Activated T-cell treated with anti-CD3 and anti-CD28 coated beads for 4 hours (primary cell): ENCODE measurements at places on chromosomes 6 and 20.

DNA sequence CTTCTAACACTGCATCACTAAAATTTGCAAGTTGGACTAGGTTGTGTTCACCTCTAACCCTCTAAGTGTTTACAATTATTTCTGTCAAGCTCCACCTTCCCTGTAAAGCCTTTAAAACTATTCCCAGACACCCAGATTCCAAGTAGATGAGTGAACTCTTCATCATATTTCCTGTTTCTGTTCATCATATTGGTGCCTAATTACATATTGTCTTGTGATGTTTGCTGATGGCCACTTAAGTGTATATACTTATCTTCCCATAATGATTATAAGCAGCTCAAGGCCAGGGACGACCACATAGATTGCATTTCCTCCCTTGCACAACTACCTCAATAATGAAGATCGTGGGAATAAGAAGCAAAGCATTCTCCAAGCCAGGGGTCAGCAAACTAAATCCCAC is 16.8 kb downstream of the TNFRSF21 start:
- DNase-seq, result no peak

DNA sequence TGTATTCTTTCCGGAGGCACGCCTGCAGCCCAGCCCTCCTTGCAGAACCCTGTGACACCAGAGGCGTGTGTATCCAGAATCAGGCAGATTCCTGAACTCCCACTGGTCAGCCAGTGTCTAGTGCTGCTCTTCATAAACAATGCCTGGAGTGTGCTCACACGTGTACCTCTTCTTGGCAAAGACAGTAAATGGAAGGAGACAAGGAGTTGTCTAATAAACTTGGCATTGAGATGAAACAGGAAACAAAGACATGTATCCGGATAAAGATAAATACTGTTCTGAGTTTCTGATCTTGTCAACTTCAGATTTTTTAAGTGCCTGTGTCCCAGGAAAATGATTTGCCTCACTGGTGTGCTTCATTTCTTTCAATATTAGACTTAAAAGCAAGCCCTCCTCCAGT is 1.7 kb downstream of the RPS6KA2 start:
- no peak for DNase-seq

- DNase-seq, result no peak
These were observed 46.8 kb downstream of the SNX5 start for GRCh38 chr20:17921774-17922173.

- no peak for DNase-seq
These were observed 690.7 kb downstream of the DOK5 start for GRCh38 chr20:55166063-55166462.

- no peak for DNase-seq
These were observed 119.9 kb upstream of the PRND start for GRCh38 chr20:4601630-4602296.

- peak; percentile 36 for DNase-seq
These were observed 3.0 kb upstream of the GOPC start for GRCh38 chr6:117605169-117605826.

GRCh38 chr20:3452690-3453089 is 18.1 kb upstream of the ATRN start:
- DNase-seq, result no peak

DNA sequence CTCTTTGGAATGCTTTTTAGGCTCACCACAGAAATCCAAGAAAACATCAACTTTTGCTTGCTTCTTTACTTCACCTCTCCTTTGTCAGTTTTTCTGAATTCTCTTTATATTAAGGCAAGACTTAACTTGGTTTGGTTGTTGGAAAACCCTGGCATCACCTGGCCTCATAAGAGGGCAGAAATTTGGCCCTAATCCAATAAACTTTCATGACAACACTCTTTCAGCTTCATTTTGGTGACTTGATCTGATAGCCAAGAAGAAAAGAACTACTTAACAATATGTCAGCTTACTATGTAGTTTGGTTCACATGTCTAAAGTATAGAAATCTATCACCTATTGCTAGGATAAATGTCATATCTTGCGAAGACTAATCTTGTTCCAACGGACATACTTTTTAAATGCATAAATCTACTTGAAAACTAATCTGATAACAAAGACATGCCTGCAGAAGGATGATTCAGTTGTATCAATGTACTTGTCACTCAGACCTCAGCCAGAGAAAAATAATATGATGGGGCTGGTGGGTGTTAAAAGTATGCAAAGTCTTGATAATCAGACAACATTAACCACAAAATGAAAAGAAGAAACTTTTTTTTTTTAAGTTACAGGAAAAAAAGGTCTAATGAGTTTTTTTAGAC is 19.3 kb upstream of the HBS1L start:
- DNase-seq, result no peak

- DNase-seq, result no peak
These were observed 507.5 kb upstream of the SULF2 start for GRCh38 chr20:48292806-48293205.

DNA sequence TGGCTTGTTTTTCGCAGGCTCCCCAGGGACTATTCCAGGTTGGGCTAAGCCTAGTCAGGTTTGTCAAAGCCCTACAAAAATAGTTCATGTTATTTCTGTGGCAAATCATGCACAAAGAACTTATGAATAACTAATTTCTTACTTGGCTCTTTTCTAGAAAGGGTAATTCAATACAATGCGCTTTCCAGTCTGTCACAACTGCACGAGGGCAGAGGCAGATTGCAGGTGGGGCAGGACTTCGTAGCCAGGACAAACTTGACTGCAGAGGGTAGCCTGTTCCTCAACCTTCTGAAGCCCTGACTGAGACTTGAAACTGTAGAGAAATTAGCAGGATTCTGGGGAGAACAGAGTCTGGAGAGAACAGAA is 253.5 kb downstream of the QKI start:
- DNase-seq, result no peak

DNA sequence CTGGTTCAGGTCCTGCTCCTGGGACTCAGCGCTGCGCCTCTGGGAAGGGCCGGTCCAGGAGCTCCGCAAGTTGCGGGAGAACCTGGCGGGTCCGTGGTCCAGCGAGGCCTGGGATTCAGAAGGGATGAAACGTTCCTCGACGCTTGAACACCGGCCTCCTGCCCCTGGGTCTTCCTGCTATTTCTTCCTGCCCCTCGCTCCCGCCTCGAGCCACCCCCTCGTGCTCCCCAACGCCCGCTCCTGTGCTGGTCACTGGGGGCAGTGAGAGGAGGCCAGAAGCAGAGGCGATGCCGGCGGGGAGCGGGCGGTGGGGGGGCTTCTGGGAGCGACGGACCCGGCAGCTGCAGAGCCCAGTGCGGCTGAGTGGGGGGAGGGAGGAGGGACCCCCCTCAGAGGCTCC is 20.8 kb upstream of the KIF25 start:
- DNase-seq, result no peak

DNA sequence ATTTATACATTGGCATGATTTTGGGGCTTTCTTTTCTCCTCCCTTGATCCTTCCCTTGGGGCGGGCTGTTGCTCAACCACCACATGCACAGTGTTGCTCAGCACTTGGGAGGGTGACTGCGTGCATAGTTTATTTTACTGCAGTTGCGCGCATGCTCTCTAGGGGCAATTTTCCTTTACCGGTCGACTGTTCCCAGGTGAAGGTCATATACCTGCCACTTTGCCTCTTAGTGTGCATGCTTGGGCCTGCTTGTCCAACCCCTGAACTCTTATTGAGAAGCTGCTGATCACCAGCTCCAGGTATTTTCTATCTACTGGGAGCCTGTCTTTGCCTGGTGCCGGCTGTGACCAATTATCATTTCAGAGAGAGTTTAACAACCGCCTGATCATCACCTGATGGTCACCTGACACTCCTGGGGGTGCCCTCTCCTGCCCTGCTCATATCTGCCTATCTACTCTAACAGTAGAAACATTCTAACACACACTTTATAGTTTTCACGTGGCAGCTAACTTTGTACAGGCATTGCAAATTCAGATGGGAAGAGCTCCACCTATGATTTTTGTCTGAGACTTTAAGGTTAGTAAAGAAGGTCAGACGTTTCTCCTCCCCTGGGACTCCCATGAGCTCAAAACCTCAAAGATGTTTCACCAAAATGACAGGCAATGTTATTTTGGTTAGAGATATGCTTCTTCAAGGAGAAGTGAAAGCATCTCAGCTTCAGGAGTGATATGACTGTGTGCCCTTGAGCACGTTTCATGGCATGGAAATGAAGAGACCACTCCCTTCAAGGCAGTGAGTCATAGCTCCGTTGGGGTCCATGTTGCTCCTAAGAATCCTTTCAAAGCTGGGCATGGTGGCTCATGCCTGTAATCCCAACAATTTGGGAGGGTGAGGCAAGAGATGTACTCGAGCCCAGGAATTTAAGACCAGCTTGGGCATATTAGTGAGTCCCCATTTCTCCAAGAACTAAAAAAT is 227.5 kb upstream of the MYLIP start:
- no peak for DNase-seq

- DNase-seq, result no peak
These were observed 95.7 kb upstream of the BMP2 start for GRCh38 chr20:6671829-6672228.

DNA sequence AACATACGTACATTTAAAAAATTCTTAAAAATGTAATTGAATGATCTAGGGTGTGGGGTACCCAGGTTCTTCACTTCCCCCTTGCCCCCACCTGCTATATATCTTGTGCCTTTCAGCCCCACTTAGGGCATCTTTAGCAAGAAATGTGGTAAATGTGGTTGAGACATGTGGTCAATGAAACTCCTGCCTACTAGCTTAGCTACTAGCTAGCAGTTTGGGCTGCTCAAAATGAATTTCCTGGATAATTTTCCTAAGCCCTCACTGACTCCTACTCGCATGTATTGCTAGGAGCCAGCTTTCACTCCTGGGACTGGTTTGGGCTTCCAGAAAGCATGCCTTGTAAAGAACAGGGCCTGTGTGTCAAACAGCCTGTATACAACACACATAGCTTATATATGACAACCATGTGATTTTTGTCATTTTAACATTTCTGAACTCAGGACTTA is 257.3 kb downstream of the ATXN1 start:
- no peak for DNase-seq

GRCh38 chr6:157226761-157227160 is 96.6 kb downstream of the TMEM242 start:
- no peak for DNase-seq

DNA sequence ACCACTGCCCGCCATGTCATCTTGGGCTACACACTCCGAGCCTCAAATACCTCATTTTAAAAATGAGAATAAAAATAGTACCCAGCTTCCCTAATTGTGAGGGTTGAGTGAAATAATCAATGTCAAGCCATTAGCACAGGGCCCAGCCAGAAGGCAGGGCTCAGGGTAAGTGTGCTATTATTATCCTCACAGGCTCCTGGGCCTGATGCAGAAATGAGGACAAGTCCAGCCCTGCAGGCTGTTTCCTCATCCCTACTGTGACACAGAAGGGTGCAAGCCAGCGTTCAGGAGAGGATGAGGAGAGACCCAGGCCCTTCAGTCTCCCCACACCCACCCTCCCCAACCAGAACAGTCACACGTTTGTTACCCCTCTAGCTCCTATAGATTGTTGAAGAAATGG is 4.0 kb downstream of the DLK2 start:
- DNase-seq, result no peak

GRCh38 chr6:26025047-26025893 is 62.0 kb upstream of the HFE start:
- no peak for DNase-seq

GRCh38 chr6:127348028-127348661 is 4.7 kb upstream of the ECHDC1 start:
- DNase-seq, result no peak

DNA sequence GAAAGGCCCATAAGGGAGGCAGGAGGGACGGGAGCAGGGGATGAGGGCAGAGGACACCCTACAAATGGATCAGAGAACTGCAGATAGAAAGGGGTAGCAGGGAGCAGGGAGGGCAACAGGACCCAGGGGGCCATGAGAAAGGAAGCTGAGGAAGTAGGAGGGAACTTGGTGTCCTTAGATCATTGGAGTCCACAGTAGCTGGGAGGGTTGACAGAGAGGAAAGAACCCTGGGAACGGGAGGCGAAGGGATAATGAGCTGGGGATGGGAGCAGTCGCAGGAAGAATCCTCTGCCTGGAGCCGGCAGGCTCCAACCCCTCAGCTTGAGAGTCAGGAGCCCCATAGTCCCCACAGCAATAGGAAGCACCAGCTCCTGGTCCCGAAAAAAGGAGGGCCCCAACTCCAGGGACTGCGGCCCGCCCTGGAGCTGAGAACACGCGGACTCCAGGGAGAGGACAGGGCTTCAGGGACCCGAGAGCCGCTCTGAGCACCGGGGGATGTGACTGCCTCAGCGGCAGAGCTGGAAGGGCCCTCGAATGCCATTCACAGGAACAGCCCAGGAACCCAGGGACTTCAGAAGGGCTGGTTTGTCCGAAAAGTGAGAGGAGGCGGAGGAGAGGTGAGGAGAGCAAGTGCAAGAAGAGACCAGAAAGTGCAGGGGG is 32.7 kb downstream of the HLA-A start:
- DNase-seq, result no peak

- no peak for DNase-seq
These were observed 5.3 kb downstream of the CDKN1A start for GRCh38 chr6:36683656-36684446.

- DNase-seq, result no peak
These were observed 52.2 kb downstream of the JARID2 start for GRCh38 chr6:15297895-15298590.

DNA sequence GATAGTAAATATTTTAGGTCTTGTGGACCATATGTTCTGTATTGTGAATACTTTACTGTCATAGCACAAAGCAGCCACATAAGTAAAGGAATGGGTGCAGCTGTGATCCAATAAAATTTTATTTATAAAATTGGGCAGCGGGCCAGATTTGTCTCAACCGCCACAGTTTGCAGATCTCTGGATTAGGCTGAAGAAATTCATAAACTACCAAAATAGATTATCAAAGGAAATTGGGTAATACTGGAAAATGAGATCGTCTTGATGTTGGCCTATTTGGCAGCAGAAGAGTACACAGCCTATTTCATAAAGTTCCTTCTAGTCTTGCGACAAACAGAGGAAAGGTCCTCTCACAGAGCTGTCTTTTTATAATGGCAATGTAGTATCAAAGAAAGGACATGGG is 69.8 kb downstream of the DZANK1 start:
- no peak for DNase-seq

DNA sequence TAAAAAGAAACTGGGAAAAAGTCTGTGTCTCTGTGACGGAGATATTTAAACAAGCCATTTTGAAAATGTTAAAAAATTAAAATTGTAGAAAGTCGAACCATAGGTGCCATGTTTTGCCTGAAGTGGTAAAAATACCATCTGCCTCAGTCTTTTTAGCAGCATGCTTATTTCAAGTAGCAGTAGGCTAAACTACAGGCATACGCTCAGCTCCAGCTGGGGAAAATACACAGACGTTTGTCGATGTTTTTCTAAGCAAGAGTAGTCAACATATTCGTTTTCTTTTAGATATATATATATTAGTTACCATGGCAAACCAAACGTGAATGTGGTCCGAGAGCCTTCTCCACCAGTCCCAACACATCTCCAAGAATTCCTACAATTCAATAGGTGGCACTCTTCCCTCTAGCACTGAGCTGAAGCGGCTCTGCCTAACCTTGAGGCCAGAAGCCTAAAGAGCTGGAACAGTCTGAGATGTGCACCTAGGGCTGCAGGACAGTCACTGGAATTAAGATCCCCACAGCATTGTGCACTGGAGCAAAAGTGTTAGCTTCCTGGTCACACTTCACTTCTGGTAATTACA is 70.2 kb upstream of the BEND3 start:
- DNase-seq, result no peak
